ENCODE measurements at places on chromosomes 7 and 10.

GRCh38 chr10:127149501-127150081 is 46.8 kb downstream of the INSYN2A start:
- DNase-seq, result no peak

DNA sequence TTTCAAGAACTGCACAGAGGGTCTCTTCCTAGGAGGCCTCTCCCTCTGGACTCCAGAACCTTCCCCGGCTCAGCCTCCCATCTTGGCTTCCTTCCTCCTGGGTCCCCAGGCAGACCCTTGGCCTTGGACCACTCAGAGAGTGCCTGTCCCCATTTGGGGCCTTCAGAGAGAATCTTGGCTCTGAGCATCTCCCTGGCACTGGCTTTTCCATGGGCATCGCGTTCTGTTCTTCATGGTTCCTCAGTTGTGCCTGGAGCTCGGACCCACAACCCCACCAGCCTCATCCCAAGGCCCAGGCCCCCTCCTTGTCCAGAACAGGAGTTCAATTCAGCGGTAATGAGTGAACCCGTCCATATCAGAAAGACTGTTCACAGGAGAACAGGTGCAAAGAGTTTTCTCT is 73.4 kb downstream of the VIPR2 start:
- DNase-seq, result no peak

GRCh38 chr7:25116621-25117020 is 8.4 kb downstream of the CYCS start:
- no peak for DNase-seq

DNA sequence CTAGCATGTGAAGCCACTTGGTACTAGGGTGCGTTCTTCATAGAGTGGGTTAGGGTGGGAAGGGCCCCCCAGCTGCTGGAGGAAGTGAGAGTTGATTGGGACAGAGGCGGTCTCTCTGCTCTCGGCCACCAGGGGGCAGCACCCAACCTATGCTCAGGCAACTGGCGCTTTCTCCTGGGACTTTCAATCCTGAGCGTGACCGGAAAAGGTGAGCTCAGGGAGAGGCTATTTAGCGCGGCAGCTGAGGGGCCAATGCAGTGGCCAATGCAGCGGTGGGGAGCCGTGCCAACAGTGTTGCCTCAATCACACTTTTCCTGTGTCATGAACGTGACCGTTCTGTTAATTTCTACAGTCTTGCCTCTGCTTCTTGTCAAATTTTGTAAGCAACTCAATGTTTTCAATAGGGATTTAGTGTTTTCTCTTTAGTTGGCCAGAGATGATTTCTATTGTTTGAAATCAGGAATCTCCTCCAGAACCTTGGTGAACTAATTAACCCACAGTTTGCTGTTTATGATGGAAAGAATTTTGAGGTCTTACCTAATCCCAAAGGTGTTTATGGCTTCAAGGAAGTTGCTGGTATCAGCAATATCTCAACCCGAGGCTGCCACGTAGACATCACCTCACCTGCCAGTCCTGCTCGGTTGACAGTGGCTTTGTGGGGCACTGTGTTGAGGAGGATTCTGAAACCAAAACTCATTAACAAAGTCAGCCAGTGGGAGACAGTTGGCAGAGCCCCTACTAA is 67.9 kb upstream of the PDZD8 start:
- DNase-seq, result no peak

DNA sequence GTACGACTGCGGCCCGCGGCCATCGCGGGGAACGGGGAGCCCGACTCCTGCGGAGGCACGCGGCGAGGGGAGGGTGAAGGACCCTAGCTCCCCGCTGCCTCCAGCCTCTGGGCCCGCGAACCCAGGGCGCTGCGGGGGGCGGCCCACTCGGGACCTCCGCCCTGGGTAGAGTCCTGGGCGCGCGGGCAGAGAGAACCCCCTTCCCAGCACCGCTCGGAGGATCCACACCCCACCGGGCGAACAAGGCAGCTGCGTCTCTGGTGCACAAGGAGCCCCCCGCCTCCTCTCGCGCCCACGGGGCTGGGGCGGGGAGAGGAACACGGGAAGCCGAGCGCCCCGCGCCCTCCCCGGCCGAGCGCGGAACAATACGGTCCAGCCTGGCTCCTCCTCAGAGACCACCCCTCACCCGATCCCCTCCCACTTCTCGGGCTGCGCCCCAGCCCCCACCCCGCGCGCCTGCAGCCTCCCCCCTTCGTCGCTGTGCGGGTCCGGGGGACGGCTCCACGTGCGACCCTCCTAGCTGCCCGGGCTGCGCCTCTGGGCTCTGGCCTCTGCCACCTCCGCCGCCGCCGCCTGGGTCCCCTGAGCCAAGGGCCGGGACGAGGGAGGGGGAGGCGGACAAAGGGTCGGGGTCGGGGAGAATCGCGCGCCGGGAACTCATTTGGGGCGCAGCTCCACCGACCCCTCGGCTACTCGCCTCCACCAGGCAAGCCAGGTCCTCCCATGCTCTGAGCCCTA is at the start of gene WDR86:
Gene WDR86 (minus strand): TSS at position 372 of the 738 bp plus-strand sequence. CDS start 449 bp downstream, outside the sequence.
- no peak for DNase-seq

- DNase-seq, result no peak
These were observed 28.4 kb downstream of the RSU1 start for GRCh38 chr10:16788778-16789177.

DNA sequence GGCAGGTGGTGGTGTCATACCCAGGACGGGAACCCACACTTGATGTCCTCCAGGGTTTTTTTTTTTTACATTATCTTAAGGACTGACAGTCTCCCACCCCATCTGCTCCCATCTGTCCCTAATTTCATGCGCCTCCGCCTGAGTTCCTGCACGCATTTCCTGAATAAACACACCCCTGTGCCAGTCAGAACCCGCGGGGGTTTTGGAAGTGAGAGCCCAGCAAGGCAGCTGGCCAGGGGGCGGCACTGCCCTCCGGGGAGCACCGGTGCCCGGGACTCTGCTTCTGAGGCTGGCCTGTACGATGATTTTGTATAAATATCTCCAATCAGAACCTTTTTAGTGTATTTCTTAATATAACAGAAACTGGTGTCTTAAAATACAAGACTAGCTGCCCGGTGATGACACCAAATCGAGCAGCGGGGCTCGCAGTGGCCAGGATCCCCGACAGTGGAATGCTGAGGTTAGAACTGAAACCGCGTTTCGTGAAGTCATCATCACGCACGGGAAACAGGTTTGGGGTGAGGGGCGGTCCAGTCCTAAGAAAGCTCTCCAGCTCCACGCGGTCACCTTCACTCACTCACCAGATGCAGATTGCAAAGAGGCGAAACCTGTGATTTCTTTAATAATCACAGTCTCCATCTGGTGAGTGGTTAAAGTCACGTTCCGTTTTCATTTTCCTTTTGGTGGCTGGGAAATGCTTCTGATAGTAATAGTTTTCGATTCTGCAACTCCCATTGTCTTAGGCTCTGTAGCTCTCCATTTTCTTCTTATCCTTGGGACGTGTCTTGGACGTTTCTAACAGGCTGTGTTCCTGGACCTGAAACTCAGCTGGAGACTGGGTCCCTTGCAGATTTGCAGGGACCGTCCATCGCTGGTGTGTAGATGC is 19.7 kb downstream of the BNIP3 start:
- DNase-seq, result no peak

DNA sequence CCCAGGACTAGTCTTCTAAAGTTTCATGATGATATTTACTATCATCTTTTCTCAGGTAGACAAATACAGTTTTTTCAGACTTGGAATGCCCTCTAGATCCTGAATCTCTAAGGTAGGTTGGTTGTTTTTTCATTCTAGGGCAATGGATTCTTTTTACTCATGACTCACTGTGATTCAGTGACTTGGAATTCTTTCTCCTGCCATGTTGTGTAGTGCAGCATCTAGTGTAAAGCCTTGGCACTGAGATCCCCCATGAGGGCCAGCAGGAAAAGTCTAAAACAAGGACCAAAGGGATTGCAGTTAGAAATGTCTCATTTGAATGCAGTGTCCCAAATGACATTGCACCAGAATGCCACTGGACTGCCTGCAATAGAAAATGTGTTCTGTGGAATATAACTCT is 430.4 kb downstream of the NEBL start:
- no peak for DNase-seq

GRCh38 chr10:123663522-123663921 is 2.6 kb upstream of the GPR26 start:
- DNase-seq, result no peak

DNA sequence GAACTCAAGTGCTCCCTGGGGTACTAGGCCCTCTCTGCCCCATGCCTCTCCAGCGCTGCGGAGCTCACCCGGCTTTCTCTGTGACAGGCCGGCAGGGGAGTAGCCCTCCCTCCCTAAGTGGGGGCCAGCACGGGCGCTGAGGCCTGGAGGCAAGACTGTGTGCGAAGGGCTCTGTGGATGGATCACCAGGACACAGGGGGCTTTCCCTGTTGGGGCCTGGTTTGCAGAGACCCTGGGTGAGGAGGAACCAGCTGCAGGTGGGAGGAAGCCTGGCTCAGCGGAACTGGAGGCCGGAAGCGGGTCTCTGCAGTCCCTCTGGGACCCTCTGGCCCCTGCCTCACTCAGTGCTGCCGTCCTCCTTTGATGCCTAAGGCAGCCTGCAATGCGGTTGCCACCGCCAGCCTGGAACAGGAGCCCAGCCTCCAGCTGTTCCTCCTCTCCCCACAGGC is 106.0 kb downstream of the CYTH3 start:
- DNase-seq, result no peak
